ENCODE measurements at places on chromosomes 2 and 18.

- DNase-seq: no peak
These were observed 145.7 kb downstream of the PTGR3 start for GRCh38 chr18:75063196-75063595.

- DNase-seq: no peak
These were observed 3.1 kb downstream of the KCNE4 start for GRCh38 chr2:223055140-223055539.

GRCh38 chr2:76310894-76311633 is 600.3 kb upstream of the GCFC2 start:
- no peak for DNase-seq

DNA sequence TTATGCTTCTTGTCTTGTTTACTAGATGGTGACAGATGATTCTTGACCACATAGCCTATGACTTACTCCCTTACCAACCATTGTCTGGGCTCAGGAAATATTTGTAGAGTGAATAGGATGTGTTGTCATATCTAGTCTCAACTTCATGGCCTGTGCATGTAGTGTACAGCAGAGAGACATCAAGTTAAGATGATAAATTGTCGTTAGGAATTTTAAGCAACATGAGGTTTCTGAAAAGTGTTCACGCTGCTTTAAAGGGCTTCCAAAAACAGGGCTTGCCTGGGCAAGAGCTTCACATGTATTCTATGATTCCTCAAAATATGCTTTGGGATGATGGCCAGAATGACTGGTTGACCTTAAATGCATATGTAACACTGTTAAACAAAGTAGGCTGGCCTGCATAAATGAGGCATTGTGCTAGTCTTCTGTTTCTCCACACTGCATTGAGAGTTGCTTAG is 424.0 kb downstream of the RND3 start:
- no peak for DNase-seq

DNA sequence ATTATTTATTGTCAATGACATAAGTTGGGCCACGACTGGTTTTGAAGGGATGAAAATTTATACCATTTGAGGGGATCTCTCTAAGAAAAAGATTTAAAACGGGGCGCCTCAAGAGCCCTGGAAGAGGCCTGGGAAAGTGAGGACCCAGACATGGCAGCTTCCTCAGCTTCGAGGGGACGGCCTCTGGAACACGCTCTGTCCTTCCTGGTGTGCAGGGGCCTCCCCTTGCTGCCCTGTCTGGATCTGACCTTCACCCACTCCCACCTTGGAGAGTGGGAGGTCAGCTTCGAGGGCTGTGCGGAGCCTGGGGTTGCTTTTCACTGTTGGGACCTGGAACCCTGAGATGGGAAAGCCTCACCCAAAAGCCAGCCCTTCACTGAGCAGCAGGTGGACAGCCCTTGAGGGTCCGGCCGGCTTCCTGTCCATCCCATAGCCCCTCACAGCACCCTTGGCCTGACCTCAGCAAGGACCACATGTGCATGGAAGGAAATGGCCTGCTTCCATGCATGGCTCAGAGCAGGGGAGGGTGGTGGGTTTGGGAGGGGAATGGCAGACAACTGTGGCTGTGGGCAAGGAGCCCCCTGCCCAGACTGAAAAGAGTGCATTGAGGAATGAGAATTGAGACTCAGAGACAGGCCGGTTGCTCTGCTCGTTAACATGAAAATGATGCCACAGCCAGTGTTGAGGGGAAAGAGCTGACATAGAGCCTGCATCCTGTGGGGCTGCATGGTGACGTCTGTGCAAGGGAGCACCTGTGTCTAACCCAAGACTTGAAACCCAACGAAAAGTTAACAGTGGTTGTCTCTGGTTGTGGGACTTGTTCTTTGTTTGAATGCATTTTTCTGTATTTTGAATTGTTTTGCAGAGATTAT is 16.3 kb downstream of the FBLN7 start:
- DNase-seq: no peak

- DNase-seq: no peak
These were observed 599.2 kb downstream of the ADCYAP1 start for GRCh38 chr18:1503847-1504246.

DNA sequence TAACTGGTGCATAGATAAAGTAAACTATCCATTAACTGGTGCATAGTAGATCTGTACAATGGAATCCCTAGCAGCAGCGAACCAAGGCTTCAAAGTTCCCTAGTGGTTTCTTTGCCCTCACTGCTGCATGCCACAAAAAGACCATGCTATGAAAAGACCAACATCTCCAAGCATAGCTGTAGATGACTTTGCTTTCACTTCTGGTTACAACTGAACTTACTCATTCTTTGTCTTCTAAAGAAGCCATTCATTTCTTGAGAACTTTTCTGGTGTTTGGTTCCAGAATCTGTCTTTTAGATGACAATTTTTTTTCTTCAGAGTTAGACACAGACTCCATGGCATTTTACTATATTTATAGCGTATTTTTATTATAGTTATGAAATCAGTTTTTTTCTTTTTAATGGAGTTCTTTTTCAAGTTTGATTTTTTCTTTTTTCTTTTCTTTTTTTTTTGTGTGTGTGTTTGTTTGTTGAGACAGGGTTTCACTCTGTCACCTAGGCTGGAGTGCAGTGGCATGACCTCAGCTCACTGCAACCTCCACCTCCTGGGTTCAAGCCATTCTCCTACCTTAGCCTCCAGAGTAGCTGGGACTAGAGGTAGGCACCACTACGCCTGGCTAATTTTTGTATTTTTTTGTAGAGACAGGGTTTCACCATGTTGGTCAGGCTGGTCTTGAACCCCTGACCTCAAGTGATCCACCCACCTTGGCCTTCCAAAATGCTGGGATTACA is 63.6 kb downstream of the SLC35F5 start:
- DNase-seq: no peak

GRCh38 chr2:134384131-134384530 is 130.3 kb downstream of the MGAT5 start:
- no peak for DNase-seq

- DNase-seq: no peak
These were observed 1594.6 kb upstream of the SLC39A10 start for GRCh38 chr2:194062401-194062800.

GRCh38 chr2:9547262-9547991 is 8.2 kb downstream of the ADAM17 start:
- no peak for DNase-seq

DNA sequence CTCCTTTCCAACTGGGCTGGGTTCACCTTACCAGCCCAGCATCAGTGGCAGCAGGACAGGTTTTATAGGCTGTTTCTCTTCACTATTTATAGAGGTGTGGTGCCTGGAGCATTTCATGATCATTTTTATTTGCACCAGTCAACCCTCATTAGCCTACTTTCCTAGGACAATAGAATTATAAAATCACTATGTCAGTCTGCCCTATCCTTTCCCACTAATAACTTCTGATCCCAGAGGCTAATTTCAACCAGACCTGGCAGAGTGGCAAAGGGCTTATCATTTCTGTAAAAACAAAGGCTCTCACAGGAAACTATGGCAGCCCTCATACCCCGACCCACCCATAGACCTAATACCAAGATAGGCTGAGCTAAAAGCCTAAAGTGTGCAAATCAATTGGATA is 243.5 kb upstream of the TMEFF2 start:
- no peak for DNase-seq

DNA sequence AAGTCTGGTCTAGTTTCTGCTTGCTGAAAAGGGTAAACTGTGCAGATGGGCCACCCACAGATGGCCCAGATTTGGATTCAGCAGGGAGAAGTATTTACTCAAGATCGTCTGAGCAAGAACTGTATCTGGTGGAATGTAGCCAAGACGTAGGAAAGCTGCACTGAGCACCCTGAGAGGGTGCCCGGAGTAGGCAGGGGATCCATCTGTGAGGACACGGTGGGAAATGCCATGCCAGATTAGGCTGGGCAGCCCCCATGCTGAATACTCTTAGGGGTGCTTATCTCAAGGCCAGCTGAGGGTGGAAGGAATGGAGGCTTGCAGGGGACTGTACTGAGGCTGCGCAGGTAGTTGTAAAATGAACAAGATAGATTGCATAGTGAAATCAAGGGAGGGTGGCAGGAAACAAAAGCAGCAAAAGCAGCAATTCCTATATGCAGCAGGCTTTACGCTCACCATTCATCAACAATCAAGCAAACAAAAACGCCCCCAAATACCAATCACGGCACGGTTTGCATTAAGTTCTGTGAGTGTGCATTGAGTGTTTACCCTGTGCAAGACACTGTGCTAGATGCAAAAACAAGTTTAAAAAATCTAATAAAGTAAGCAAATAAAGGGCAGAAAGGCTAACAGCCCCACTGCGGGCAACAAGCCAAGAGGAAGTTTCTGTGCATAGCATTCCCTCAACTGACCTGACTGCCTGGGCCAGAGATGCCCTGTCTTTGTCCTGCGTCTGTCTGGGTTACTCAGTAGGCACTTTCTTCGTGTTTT is 32.2 kb upstream of the LPIN2 start:
- DNase-seq: no peak

DNA sequence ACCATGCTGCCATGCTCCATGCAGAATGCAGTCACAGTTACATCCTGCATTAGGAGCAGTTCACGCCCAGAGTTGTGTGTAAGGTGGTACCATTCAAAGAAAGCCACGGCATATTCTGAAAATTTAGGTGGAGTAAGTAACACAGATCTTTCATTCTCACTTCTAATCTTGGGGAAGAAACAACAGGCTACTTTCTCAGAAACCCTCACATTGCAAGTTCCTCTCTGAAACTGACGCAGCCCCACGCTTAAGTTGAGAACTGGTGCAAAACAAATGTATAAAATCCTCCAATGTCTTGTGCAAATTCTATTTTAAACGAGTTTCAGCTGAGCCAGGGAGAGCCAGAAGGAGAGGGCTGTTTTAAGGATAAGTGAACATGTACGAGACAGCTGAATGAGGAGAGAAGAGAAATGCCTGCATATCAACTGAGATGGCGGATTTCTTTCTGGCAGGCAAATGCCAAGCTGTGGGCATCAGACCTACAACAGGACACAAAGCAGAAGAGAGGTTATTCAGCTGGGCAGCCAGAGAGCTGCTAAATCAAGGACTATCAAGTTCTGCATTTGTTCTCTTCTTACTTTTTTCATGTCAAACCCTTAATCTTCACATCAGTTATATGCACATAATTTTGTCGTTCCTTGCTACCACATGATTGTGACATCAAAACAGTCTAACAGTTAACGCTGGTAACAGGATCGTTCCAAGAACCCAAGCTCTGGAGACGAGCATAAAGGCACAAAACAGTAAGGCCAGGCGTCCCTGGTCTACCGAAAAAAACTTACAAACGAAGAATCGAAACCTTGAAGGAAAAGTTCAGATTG is 6.4 kb downstream of the ARL4C start:
- DNase-seq: no peak

DNA sequence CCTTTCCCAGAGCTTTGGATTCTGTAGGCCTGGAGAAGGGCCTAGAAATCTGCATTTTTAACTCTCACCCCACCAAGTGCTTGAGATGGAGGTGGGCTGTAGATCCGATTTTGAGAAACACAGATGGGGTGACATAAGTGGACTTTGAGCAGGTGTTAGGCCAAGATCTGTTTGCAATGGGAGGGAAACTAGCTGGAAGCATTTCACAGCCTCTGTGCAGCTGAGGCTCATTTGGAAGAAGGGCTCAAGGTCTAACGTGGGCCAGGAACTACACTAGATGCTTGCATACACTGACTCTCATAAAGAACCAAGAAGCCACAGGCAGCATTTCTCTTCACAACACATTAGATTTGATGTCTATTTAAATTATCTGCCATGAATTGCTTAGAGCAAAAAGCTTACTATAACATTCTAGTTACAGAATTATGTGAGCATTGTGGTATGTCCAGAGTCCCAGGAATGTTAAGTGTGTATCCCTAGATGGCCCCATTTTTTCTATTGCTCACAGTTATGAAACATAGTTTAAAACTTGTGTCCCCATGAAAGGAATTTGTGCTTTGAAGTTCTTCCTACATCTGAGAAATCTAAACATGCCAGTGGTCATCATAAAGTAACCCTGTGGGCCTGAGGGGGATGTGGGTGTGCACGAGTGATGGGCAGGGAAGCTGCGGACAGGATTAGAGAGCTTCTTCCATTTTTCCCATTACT is 77.2 kb downstream of the CD28 start:
- no peak for DNase-seq

DNA sequence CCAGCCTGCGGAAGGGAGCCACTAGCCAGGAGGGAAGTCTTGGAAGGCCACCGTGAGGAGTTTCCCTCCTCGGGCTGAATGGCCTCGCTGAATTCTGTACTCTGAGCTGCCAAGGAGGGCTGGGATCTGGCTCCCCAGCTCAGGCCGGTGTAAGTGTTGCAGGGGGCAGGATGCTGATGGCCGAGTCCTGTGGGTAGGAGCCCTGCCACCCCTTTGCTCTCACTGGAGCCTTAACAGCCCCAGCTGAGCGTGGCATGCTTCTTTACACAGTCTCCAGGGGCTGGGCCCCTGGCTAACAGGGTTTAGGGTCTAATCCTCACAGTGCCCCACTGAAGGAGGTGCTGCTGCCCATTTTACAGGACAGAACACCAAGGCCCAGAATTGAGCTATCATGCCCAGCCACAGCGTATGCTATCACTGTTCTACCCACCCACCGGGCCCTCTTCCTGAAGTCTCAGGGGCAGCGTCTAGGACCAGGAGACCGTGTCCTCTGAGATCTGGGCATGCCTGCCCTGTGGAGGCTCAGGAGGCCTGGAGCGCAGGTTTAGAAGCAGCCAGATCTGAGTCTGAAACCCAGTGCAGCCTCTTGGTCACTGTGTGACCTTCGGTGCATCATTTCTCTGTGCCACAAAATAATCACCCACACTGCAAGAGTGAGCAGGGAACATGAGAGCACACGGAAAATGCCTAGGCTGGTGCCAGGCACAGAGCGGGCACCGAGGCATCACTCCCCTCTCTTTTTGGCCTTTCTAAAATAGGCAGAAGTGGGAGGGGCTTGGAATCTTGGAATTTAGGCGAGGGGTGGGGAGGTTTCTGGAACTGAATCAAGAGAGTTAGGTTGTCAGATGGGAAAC is 42.9 kb downstream of the TMEM37 start:
- no peak for DNase-seq

- no peak for DNase-seq
These were observed 241.8 kb upstream of the RAB12 start for GRCh38 chr18:8367217-8367988.

- DNase-seq: no peak
These were observed 46.4 kb upstream of the REEP1 start for GRCh38 chr2:86383844-86384243.

- DNase-seq: no peak
These were observed 64.9 kb downstream of the FIGN start for GRCh38 chr2:163670929-163671328.

DNA sequence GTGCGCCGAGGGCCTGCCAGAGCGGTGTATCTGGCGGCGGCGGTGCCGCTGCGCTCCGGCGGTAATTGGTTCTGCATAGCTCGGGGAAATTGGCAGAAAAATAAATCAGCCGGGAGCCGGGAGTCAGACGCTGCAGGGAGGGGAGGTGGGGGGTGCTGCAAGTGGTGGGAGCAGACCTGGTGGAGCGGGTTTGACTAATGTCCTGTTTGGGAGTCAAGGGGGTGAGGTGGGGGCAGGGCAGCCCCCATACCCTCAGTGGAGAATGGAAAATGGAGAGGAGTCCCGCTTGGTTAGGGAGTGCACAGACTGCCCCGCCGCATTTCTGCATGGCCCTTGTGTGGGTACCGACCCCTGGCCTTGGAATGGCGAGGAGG is 107.3 kb downstream of the DYSF start:
- no peak for DNase-seq
